ENCODE measurements at places on chromosomes 3 and 15.

DNA sequence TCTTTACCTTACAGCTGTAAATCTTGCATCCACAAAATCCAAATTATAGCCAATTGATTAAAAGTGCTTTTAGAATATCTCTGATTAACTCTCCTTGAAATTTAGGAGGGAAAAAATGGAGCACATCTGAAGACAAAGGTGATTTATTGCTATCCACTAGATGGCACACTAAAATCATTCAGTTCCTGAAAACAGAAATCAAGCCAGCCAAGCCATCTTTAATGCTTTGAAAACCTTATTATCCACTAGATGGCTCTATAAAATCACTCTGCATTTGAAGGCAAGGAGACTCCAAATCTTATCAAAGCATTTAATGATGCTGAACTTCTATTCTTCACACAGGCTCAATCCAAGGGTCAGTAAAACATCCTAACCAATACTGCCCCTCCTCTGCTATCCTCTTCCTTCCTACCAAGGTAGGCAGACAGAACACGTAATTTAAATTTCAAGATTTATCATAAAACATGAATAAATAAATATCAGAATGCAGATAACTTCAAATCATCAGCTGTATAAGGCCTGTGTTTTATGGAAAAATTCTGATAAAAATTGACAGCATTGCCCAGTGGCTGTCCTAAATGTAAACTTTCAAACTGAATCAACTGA lies 48.4 kb downstream of the GOLIM4 start:
- DNase-seq, result peak; percentile 88

- no peak for DNase-seq
These were observed 43.1 kb upstream of the TRPC1 start for GRCh38 chr3:142680710-142681109.

DNA sequence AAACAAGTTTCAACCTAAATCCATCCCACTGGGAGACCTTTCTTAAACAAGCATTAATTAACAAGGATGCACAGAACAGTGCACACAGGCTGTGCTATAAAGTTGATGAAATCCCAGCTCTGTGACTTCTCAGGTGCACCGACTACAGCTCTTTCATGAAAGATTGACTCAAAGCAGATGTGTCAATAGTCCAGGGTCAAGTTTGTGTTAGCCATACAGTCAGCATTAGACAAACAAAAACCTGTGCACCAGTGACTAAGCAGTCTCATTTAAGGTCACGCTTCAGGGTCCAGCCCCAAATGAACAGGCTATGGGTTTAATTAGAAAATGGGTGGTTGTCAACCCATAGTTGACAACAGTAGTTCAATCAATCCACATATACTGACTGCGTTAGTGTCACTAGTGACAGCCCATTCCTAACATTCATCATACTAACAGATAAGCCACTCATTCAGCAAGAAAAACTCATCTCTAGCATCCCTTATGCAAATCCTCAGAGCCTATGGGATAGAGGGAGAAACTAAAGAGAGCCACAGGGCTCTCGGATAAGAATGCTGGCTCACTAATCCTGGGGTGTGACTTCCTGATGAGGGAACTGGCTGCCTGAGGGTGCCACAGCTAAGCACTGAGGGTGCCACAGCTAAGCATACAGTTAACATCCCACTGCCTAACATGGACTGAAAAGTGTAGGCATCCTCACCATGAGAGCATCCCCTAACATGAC lies 84.1 kb downstream of the WNT5A start:
- no peak for DNase-seq

DNA sequence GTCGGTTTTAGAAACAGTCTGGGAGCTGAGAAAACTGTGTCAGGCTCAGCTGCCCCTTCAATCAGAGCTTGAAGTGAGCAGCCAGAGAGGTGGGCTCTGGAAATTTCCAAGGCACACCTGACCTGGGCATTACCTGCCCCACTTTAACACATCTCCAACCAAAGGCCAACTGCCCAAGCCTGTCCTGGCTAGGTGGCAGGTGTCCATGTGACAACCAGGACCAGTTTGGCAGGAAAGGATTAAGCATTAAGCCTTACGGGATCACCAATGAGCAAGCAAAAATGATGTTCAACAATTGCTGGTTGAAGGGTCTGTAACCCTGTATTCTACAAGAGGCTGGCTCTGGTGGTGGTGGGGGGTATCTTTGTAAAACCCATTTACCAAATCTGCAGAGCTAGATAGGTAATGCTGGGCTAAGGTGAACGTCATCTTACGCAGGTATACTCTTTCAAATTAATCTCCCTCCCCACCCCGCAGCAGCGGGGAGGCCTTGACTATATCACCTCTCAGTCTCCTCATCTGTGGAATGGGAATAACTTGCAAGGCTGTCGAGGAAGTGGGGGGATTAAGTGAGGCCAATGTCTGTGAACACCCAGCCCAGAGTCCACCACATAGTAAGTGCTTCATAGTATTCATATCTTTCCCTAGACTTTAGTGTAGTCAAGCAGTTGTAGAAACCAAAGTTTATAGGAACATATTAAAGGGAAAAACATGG lies 183.2 kb downstream of the MEGF11 start:
- DNase-seq, result no peak

GRCh38 chr15:43463507-43463906 lies 29.4 kb downstream of the TP53BP1 start:
- DNase-seq, result no peak

DNA sequence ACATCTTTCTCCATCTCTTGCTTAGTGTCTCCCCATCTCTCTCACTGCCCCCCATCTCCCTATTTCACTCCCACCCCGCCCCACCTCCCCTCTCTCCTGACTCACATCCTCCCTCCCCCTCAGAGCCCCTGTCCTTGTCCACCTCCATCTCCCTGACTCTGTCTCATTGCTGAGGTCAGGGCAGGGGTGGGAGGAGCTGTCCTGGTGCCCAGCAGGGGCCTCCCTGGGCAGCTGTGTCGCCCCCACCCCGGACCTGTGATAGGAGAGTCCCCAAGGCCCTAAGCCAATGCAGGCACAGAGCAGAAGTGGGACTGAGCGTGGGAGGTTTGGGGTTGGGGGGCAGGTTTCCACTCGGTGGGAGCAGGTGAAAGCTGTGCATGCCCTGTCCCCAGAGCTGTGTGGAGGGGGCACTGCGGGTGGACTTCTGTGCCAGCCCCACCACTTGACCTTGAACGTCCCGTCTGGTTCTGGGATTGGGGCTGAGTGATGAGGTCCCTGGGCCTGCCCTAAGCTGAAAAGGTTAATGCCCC lies 210.8 kb downstream of the TBC1D2B start:
- DNase-seq, result no peak

GRCh38 chr3:63349583-63350573 lies 71.8 kb downstream of the SYNPR start:
- peak; percentile 24 for DNase-seq

- DNase-seq, result no peak
These were observed 48.7 kb downstream of the TRAK1 start for GRCh38 chr3:42139621-42140453.

- DNase-seq, result no peak
These were observed 76.6 kb downstream of the WWTR1 start for GRCh38 chr3:149581248-149581647.

GRCh38 chr15:96002890-96003859 lies 327.3 kb upstream of the NR2F2 start:
- DNase-seq, result no peak

DNA sequence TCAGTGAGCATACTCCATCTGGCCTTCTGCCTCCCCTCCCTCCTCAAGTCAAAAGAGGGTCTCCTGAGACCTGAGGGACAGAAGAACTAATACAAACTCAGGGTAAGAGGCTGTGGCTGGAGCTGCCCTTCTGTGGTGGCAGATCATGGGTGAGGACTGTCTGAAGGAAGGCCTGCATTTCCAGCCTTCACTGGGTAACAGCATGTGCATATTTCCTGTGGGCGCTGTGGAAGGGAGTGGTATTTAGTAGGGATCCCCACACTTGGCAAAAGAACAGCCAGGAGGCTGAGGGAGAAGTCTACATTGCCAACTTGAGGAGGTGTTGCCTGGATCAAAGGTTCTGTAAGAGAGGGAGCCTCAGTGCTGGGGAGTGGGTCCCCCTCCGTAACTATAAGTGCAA lies 10.1 kb upstream of the ESYT3 start:
- no peak for DNase-seq

DNA sequence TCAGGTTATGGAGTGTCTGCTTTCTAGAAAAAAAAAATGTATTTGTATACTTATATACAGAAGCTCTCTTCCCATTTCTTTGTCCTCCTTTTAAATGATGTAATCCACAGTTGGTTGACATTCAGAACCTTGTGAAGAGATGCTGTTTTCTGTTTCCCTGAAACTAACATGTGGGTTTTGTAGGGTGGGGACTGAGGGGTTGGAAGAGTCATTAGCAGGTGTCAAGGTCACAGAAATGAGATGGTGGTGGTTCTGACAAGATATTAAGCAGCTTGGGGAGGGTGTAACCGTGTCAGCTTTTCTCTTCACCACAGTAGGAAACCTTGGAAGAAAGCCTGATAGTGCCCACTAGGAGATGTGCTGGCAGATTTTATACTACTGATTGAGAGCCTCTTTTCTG lies 2.4 kb downstream of the RASA2 start:
- DNase-seq, result no peak

GRCh38 chr3:21533002-21533401 lies 218.0 kb downstream of the ZNF385D start:
- no peak for DNase-seq

DNA sequence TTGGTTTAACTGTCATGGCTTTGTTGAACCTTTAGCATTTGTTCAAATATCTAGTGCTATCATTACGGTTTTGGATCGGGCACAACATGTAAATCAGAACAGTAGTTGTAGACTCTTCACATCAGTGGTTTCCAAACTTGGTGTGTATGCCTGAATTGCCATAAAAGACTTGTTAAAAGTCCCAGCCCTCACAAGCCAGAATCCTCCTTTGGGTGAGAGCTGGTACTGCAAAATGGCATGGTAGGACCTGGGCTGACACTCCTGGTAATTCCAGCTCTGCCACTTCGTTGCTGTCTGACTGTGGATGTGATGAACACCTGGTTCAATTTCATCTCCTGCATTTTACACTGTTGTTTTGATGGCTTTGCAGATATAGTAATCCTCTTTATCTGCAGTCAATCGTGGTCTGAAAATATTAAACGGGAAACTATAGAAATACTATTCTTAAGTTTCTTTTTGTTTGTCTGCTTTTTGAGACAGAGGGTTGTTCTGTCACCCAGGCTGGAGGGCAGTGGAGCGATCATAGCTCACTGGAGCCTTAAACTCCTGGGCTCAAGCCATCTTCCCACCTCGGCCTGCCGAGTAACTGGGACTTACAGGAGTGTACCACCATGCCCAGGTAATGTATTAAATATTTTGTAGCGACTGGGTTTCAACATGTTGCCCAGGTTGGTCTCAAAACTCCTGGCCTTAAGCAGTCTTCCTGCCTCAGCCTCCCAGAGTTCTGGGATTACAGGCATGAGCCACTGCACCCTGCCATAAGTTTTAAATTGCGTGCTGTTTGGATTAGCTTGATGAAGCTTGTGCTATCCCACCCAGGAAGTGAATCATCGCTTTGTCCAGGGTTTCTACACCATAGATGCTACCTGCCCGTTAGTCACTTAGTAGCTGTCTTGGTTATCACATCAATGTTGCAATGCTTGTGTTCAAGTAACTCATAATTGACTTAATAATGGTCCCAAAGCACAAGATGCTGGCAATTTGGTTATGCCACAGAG lies 61.6 kb downstream of the RAB7A start:
- DNase-seq, result peak; percentile 2

DNA sequence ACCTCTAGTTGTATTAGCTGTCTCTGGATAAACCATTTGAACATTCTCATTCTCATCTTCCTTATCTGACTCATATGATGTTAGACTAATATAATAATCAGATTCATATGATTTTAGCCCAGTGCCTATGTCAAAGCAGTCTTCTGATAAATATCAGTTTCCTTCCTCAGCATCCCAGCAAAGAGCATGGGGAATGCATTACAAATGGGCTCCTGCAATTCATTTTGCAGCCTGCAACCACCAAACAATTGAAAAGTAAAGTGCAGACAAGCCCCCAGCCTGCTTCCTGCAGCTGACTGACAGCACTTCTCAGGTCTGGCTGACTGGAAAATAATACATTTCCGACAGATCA lies 78.2 kb upstream of the STAC start:
- no peak for DNase-seq

GRCh38 chr3:20056725-20057611 lies 16.7 kb downstream of the KAT2B start:
- DNase-seq, result no peak

DNA sequence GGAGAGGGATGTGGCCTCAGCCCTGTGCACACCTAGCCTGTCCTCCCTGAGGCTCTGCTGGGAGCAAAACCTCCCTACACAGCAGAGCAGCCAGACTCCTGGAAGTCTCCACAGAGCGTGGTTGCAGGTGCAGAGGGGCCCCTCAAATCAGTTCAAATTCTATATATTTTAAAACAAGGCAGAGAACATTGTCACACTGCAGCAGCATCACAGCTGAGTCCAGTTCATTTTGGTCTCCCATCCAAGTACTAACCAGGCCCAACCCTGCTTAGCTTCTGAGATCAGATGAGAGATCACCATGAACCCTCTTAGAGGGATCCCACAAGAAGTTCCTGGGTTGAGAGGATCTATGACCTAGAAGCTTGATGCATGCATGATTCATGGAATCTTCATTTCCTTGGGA lies 331.0 kb upstream of the RGMA start:
- no peak for DNase-seq

DNA sequence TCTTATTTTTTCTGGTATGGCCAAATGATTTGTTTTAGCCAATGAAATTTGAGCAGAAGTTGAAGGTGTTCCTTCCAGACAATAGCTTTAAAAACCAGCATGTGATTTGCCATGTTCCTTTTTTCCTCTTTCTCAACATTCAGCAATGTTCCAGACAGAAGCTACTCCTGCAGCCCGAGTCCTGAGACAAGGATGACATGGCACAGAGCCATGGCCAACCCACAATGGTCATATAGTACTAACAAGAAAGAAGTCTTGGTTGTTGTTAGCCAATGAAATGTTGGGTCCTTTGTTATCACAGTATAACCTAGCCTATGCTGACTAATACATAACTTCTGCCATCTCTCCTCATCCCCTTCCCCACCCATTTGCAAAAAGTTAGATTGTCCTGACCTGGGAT lies 211.1 kb upstream of the STT3B start:
- no peak for DNase-seq

GRCh38 chr3:74602471-74602870 lies 12.0 kb downstream of the CNTN3 start:
- DNase-seq, result no peak

DNA sequence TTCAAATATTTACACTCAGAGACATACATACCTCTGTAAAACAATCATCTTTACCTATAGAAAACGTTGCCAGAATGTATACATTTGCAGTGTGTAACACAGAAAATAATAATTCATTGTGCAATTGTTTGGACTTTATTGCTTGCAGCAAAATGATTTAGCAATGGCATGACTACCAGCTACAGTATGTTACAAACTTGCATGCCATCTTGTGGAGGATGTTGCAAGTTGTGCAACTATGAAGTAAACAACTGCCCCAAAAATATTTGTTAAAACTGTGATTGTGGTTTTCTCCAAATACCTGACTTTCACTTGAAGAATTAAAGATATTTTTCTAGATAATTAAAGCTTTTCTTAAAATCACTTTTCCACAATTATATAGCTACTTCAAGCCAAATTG lies 27.1 kb upstream of the C3orf49 start:
- DNase-seq, result no peak

Measured in NCI-H1694 (cell line).